ENCODE measurements at places on chromosomes 11 and 22.
A peak's percentile ranks its signal among the peaks of the same experiment; 100 is the strongest.

- DNase-seq: no peak
Measured at GRCh38 chr11:5242933-5243815, 6.5 kb downstream of the HBG1 start.

DNA sequence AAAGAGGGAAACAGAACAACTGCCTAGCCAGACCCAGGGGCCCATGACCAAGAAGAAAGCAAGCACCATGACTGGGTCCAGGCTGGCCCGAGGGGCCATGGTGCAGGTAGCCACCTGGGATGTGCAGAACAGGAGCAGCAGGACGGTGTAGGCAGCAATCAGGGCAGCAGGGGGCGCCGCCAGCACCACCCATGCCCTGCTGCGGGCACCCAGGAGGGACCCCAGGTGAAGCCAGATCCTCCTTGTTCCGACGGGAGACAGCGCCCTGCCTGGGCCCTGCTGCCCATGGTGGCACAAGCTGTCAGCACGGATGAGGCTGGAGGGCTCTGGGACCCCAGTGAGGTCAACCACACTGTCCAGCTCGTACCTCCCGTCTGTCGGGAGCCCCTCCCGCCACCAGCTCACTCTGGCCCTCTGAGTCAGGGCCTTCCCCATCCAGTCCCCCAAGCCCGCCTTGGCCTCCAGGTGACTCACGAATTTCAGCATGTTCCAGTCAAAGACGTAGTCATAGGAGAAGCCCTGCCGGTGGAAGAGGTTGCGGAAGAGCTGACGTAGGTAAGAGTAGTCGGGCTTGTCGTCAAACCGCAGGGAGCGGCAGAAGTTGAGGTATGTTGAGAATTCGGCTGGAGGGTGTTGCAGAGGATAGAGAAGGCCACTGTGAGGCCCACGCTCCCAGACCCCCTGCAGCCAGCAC lies 18.8 kb downstream of the CSNK1E start:
- no peak for DNase-seq

GRCh38 chr11:59918480-59918879 lies 19.8 kb upstream of the OOSP1 start:
- no peak for DNase-seq

GRCh38 chr22:34993548-34993947 lies 72.4 kb upstream of the ISX start:
- DNase-seq: no peak

DNA sequence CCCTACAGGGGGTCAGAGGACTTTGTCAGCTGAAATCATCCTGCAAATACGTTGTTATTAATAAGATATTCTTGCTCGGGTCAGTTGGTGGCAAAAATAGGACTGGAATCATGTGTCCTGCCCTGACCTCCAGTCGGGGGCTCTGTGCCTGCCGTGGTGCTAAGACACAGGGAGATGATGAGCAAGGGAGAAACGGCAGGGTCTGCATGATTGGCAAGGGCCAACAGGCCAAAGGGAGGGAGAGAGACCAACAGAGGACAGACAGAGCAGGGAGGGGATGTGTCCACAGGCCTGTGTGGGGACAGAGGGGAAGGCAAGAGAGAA lies 10.4 kb upstream of the TSKU start:
- no peak for DNase-seq

DNA sequence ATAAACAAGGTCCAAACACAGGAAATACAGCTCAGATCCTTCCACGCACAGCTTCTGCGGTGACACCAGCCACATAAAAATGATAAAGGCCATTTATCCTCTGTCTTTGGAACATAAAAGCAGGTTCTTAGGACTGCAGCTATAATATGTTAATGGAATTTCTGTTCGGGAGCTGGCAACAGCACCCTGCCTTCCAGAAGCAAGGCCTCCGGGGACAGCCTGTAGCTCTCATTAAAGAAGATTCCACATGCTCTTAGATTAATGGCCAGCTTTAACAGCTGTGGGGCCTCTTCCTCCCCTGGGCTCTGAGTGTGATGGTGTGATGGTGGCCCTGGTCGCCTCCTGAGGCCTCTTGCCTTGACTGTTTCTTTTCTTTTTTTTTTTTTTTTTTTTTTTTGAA lies 137.3 kb downstream of the CACNA1I start:
- no peak for DNase-seq

DNA sequence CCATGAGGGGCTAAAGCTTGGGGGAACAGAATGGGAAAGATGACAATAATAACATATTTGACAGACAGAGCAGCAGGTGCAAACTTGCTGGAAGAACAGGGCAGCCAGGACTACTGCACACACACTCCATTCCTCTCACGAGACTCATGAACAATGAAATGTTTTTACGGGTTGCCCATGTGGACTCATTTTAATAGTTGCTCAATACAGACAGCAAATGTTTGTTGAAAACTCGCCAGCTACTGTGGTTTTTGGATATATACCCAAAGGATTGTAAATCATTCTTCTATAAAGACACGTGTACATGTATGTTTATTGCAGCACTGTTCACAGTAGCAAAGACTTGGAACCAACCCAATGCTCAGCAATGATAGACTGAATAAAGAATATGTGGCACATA lies 10.3 kb downstream of the SYT13 start:
- peak; percentile 23 for DNase-seq

GRCh38 chr11:134070342-134070845 lies 1.5 kb downstream of the JAM3 start:
- no peak for DNase-seq

- no peak for DNase-seq
Measured at GRCh38 chr11:57479911-57480310, 19.6 kb downstream of the RTN4RL2 start.

- DNase-seq: no peak
Measured at GRCh38 chr22:35065796-35066218, at the start of gene ISX. TSS of gene ISX (plus strand) at chr22:35066158. CDS start at chr22:35067088, 930 bp downstream.

DNA sequence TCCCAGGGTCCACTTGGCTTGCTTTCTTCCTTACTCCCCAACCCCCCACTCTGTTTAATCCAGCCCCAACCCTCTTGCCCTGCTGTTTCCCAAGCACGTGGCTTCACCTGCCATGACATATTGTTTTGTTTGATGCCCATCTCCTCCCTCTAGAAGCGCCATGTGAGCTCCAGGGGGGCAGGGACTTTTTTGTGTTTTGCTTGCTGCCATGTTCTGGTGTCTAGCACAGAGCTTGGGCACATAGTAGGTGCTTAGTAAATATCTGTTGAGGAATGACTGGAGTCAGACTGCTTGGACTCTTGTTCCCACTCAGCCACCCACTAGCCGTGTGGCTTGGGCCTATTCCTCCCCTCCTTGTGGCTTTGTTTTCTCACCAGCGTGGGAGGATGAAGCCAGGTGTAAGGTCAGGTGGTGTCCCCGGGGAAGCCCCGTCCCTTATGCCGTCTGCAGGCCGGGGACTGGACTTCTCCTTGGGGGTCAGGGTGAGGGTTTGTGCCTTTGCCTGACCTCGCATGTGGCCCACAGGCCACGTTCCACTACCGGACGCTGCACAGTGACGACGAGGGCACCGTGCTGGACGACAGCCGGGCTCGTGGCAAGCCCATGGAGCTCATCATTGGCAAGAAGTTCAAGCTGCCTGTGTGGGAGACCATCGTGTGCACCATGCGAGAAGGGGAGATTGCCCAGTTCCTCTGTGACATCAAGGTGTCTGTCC lies 3.8 kb downstream of the AIP start:
- no peak for DNase-seq
